ENCODE measurements at places on chromosomes 6 and 20.

DNA sequence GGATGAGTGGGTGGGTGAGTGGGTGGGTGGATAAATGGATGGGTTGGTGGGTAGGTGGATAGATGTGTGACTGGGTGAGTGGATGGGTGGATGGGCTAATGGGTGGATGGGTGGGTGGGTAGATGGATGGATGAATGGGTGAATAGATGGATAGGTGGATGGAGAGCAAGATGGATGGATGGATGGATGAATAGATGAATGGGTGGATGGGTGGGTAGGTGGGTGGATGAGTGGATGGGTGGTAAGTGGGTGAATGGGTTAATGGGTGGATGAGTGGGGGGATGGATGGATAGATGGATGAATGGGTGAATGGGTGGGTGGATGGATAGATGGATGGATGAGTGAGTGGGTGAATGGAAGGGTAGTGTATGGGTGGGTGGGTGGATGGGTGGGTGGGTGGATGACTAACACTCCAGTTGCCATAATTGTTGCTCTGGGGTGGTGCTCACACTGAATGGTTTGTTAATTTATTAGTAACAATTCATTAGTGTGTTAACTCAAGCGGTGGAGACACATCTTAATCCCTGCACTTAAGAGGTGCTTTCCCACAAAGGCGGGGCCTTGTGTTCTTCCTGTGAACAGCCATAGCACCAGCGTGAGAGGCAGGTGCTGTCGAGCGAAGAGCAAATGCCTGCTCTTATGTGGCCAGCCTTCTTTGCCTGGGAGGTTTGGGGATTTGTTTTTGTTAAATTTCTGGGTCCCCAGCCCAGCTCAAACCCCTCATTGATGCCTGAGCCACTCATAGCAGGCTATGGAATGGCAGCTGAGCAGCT, 4.9 kb upstream of the APCDD1L start:
- DNase-seq, result no peak

GRCh38 chr6:25253351-25253750, 25.8 kb upstream of the CARMIL1 start:
- DNase-seq, result no peak

GRCh38 chr6:135328136-135328535, 147.0 kb downstream of the MYB start:
- no peak for DNase-seq

DNA sequence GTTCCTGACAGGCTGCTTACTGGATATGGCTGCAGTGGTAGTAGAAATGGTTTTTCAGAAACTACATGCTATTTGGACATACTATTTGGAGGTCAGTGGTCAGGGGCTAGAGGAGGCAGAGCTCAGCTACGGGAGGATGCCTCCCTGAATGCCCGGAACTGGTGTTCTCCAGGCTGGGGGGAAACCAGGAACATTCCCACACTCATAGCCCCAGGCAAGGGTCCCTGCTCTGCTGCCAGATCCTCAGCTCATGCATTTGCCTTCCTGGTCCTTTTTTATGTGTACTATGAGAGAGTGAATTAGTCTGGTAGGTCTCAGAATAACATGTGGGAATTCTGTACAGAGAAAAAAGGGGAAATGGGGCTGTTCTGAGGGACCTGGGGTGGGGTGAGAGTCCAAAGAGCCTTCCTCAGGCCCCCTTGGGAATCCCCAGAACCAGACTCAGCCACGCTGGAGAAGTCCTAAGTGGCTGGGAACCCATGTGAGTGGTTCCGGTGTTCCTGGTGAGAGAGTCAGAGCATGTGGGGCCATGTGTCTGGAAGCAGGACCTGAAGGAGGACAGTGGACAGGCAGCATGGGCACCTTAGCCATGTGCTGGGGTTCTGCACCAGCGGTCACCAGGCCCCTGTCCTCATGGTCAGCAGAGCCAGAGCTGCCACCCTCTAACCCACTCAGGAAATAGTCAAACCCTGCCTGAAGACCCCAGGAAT, 58.0 kb upstream of the MYL9 start:
- DNase-seq, result no peak

- DNase-seq, result no peak
Observed at GRCh38 chr20:58818586-58819285, 32.0 kb downstream of the GNAS-AS1 start.

Measured in suppressor macrophage treated with lipopolysaccharide for 4 hours (primary cell).